Left cardiac atrium (tissue), 4 donors: ENCODE measurements at places on chromosomes 4 and X. TPM values are rescaled to one million over a fixed set of nuclear protein-coding genes. Genes with fewer than 3 reads are reported as not detected.

DNA sequence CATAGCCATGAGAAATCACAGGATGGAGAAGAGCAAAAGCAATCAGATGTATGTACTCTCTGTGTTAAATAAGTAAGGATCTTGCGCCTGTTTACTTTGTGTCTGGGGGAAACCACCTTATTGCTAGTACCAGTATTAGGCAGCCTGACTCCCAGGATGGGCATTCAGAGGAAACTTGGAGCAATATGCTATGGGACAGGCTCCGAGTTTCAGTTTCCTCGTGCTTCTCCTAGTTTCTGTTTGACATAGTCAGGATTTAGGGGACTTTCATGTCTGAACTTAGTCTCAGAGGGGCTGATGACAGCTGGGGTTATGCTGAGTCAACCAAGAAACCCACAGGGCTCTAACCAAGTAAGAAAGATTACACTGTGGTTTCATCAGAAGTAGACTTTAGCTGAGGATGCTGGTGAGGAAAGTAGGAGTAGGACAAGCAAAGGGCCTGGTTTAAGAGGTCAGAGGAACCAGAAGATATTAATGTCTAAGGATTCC is 13.5 kb downstream of the NSUN7 start:
- DNase-seq = no peak

DNA sequence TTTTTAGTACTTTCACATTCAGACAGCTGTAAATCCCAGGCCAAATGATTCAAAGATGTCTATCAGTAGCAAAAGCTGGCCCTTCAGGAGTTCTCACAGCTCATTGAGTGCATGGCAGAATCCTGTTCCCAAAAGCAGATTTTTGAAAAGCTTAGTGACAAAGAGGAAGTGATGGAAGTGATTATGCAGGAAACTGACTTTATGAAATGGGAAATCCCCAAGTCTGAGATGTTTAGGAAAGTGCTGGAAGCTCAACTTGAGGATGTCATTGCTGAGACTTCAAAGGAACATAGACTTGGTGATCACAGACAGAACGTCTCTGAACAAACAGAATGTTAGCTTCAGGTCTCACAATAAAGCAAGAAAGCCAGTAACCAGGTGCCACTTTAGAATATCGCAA is 51.0 kb upstream of the CFAP47 start:
- DNase-seq = no peak

- no peak for DNase-seq
These were observed 40.5 kb downstream of the MED14 start for GRCh38 chrX:40694802-40695201.

GRCh38 chr4:105998171-105999063 is 103.1 kb downstream of the NPNT start:
- no peak for DNase-seq

The CACNA1F gene
- 0.03 TPM for total RNA-seq

- no peak for DNase-seq
These were observed 5.8 kb downstream of the TAFAZZIN start for GRCh38 chrX:154417157-154417556.

The CCSER1 gene
- total RNA-seq = 12.3 TPM

The GUCY1A1 gene
- total RNA-seq = 53.5 TPM

DNA sequence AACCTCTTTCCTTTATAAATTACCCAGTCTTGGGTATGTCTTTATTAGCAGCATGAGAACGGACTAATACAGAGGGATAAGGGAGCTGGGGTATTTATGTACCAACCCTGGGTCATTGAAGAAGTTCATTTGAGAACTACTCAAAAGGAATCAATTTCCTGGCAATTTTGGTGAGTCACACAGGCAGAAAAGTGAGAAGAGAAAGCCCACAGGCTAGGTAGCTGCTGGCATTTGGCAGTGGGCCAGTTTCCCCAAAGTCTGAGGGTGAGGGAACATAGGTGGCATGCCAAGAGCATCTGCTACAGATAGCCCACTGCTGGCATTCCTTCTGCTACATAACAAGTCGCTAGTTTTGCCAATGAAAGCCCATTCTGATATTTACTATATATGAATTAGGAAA is 411.2 kb downstream of the MID1IP1 start:
- no peak for DNase-seq

The RHOXF1 gene
- 0.34 TPM for total RNA-seq

The TLL1 gene
- total RNA-seq = 2.4 TPM

The NAA11 gene
- not detected for total RNA-seq

DNA sequence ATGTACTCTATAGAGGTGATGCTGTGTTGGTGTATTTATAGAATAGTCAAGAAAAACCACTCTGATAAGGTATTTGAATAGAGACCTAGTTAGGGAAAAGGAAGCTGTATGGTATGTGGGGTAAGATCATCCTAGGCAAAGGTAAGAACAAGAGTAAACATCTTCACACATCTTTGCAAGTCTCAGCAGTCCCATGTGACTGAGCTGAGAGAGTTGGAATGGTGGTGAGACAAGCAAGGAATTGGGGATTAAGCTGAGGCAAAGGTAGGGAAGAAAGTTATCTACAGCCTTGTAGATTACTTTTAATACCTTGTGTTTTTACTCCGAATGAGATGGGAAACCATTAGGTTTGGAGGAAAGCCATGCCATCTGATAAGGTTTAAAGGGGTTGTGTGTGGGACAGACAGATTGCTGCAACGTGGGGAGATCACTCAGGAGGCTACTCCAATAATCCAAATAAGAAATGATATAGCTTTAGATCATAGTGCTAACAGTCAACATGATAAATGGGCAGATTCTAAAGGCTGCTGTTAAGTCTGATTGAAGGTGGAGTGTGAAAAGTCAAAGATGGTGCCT is 31.7 kb upstream of the MANBA start:
- DNase-seq = no peak

DNA sequence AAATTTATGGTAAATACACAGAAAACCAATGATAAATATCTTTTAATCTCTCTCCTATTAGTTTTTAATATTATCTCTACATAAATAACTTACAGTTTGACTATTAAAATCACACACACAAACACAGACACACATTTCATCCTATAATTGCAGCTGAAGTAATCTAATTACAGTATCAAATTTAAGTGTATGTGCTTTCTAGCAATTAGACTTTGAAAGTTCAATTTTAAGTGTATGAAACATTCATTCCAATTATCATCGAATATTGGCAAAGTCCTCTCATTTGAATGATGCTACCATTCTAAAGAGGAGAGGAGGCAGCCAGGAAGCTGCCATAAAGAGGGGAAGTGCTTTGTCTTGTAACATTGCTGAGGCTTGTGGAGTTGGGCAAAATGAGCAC is 221.2 kb upstream of the PABPC4L start:
- no peak for DNase-seq

DNA sequence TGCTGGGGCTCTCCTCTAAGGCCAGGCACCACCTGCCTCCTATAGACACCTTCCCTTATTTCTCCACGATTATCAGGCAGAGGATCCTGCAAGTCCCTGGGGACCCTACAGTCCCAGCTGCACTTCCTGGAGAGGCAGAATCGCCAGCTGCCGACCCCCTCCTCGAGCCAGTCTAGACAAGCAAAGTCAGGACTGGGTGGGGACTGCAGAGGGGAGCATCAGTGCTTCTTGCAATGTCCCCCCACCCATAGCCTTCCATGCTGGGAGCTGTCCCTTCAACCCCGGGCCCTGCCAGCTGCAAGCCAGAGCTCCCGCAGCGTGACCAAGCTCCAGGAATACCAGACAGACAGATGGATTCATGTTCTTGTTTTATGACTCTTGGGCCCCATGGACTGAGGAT is 1.4 kb upstream of the CRMP1 start:
- no peak for DNase-seq

DNA sequence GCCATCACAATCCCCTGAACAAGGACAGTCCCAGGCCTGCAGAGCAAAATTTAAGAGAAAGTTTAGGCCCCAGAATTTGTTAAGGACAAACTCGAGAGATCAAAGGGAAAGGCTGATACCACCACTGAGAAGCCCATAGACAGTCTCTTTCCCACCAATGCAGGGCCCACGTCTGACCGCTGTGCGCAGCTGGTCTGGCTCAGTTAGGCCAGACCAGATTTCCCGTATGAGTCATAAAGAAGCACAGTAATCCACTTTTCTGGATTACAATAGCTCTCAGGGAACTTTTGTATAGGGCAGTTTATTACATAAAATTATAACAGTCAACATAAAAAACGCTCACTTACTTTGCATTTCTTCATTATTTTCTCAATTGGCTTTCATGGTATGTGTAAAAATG is 259.5 kb downstream of the RCHY1 start:
- no peak for DNase-seq

The WNK3 gene
- 2.1 TPM for total RNA-seq

The STK26 gene
- total RNA-seq = 2.1 TPM

DNA sequence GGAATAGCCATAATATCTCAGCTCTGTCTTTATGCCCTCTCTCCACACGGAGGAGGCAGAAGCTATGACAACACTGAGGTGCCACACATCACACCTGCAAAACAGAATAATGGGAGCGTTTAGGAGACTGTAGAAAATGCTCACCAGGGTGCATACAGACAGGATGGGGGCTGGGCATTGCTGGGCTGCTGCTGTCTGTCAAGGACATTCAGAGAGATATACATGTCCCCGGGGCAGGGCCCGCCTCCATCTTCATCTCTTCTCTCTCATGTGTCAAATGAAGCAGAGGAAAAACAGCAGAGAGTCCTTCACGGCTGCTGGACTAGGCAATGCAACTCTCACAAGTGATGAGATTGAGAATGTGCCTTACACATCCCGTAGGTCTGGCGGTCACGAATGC is 65.3 kb upstream of the DHRSX start:
- DNase-seq = no peak

- no peak for DNase-seq
These were observed 402.5 kb downstream of the RAPGEF2 start for GRCh38 chr4:159505266-159505975.
